ENCODE measurements at places on chromosomes 5 and 9.

- DNase-seq = no peak
These were observed 105.7 kb upstream of the ADAMTSL1 start for GRCh38 chr9:18368206-18368605.

DNA sequence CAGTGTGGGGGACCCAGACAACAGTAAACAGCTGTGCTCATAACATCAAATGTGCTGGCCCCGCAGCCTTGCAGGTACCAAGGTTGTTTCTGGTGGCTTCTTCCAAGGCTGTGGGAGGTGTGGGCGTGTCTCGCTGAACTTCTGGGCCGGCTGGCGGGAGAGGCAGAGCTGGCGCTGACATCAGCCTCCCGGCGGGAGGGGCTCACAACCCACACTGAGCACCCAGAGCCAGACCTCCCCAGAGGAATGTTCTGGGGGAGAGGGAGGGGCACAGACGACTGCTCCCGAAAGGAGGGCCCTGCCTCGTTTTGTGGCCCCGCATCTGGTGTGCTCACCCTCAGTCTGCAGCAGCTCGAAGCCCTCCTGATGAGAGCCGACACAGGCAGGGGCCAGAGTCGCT is 6.9 kb upstream of the SLC12A7 start:
- DNase-seq = no peak

- DNase-seq = peak; percentile 5
These were observed 24.0 kb downstream of the GALNT10 start for GRCh38 chr5:154214371-154215106.

GRCh38 chr9:4788703-4789102 is 4.0 kb upstream of the RCL1 start:
- no peak for DNase-seq

DNA sequence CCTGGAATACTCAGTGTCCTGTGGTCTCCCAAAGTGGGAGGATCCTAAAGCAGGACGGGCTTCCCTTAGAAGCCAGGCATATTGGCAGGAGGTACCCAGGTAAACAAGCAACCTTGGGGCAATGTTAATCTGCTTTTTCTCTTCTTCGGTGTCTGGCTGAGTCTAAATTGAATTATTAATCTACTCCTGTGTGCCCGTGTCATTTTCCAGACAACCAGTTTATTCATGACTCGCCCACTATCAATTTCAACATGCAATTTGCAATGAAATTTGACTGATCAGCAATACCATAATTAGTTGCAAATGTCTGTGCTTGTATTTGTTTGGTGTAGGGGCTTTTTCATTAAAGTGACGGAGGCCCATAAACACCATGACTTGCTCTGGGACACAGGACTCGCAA is 32.9 kb upstream of the JADE2 start:
- no peak for DNase-seq

- DNase-seq = no peak
These were observed 7.7 kb downstream of the MACROH2A1 start for GRCh38 chr5:135391116-135391868.

GRCh38 chr5:131288328-131288727 is 24.5 kb downstream of the CDC42SE2 start:
- no peak for DNase-seq

GRCh38 chr5:171102877-171103610 is 206.0 kb upstream of the TLX3 start:
- DNase-seq = no peak

GRCh38 chr9:130921300-130921988 is 17.6 kb downstream of the FIBCD1 start:
- DNase-seq = no peak

DNA sequence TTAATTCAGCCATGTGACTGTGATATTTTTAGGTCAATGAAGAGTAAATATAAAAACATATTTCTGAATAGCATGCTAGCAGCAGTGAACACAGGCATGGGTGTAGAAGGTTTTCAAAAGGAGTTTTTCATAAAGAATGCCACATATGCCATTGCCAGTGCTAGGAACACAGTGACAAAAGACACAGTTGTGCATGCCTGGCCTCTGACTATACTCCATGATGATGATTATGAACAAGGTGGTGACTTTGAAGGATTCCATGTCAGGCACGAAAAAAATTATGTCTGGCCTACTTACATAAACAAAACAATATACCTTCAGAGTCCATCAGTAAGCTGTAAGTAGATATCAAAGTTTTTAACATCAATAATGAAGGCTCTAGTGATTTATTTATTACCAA is 438.7 kb downstream of the TLE1 start:
- no peak for DNase-seq

DNA sequence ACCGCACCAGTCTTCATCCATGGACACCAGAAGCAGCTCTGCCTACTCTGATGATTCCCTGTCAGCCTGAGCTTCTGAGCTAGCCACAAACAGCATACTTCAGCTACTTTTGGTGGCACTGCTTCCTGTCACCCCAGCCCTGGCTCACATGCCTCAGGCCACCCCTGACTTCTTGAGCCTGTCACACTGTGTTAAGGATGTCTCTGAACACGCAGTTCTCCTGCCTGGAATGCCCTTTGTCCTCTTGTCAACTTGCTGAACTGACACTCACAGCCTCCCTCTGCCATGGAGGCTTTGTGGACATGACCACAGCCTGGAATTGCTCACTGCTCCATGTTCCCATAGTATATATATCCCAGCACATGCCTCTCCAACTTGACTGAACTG is 7.2 kb downstream of the MACROH2A1 start:
- no peak for DNase-seq

GRCh38 chr5:37815913-37816312 is 23.9 kb downstream of the GDNF start:
- DNase-seq = no peak

DNA sequence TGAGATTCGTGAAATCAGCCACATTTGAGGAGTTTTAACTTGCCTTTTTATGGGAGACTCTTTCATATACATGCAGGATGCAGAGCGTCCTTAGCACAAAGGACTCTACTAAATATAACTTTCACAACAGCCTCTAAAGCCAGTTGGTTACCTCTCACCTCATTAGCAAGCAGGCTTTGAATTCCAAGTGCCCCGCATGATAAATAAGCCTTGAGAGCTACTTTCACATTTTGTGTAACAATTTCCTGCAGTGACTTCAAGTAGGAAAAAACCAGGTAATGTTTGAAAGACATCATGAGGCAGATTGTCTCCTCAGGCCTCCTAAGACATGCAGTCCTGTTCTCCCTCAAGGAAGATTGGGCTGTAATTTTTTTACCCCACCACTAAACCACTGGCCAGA is 50.5 kb downstream of the RALGPS1 start:
- no peak for DNase-seq

GRCh38 chr9:74861773-74862474 is 25.8 kb downstream of the TRPM6 start:
- no peak for DNase-seq

GRCh38 chr9:112396416-112396815 is 16.5 kb downstream of the HSDL2 start:
- DNase-seq = no peak

GRCh38 chr5:152303841-152304240 is 101.2 kb downstream of the NMUR2 start:
- DNase-seq = no peak

- DNase-seq = no peak
These were observed 54.3 kb upstream of the PTPDC1 start for GRCh38 chr9:94029932-94030317.

DNA sequence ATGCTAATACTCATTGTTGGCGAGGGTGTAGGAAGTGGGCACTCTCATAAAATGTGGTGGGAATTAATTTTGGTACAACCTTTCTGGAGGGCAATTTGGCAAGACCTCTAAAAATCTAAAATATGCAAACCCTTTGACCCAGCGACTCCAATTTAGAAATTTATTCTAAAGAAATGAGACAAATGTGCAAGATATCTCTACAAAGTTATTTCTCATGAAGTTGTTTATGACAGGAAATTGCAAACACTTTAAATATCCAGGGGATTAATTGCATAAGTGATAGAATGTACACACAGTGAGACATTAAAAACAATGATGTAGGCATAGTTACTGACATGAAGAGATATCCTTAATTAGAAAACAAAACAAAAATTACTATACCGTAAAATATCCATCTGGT is 246.3 kb upstream of the MAP3K1 start:
- no peak for DNase-seq

- no peak for DNase-seq
These were observed 47.1 kb upstream of the CHSY3 start for GRCh38 chr5:129857116-129857515.

- no peak for DNase-seq
These were observed 19.0 kb downstream of the ANXA2R start for GRCh38 chr5:43021151-43021550.

DNA sequence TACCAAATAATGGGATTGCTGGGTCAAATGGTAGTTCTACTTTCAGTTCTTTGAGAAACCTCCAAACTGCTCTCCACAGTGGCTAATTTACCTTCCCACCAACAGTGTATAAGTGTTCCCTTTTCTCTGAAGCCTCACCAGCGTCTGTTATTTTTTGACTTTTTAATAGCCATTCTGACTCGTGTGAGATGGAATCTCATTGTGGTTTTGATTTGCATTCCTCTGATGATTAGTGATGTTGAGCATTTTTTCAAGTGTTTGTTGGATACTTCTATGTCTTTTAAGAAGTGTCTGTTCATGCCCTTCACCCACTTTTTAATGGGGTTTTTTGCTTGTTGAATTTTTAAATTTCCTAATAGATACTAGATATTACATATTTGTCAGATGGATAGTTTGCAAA is 28.4 kb upstream of the SUSD1 start:
- DNase-seq = no peak

DNA sequence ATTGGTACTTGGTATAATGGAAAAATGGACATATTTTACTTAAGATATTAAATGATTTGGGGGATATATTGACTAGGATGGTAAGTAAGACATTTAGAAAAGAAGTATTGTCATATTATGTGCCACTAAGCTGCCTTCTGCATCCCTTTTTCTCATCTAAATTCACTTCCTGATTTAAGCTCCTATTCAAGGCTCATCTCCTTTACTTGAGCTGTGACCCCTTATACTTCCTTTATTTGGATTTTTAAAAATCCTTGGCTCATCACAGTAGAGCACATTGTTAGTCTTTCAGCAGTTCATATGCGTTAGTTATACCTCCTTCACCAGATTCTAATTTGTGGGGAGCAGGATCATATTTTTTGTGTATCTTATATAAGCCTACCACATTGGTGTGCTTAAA is 6.6 kb downstream of the COMMD10 start:
- no peak for DNase-seq

DNA sequence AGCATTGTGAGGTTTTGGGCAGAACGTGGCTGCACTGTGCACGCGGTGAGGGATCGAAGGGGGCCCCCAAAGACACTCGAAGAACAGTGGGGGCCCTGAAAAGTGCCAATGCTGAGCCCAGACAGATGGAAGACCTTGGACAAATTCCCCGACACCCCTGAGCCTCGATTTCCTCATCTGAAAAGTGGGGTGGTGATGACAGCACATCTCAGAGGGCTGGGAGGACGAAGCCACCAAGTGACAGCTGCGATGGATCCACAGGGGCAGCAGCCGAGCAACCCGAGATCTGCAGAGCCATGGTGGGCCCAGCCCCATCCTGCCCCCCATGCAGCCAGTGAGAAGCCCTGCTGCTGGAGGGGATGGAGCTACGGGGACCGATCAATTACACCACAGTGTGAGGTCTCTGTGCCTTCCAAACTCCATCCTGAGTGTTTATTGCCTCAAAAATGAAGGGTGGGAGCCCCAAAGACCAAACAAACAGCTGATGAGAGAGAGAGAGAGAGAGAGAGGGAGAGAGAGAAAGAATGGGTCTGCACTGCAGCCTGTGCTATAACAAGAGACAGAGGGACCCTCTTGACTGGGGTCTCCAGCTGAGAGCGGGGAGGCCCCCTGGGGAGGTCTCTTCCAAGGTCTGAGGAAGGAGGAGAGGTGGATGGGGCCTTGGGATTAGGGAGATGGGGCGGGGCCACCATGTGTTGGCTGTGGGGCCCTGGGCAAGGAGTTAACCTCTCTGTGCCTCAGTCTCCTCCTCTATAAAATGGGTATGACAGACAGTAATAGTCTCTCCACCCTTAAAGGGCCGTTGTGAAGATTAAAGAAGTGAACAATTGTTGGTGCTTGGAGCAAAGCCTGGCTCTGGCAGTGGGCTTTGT is 134.4 kb upstream of the IER5L start:
- DNase-seq = no peak

GRCh38 chr5:135950611-135951010 is 4.2 kb downstream of the LECT2 start:
- no peak for DNase-seq

DNA sequence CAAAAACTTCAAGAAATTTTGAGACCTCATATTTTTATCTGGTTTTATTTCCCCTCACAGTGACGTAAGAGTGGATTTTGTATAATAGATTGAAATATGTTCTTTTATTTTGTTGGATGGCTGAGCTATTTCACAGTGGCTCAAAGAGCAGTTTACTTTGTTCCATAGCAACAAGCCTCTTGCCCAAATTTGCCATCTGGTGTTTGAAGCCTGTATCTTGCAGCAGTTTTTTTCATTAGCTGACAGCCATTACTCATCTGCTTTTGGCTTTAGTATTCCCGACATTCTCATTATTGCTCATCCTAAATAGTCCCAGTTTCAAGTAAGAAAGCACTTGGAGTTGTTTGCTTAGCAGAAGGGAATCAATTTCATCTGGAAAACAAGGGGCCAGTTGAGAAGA is 36.3 kb downstream of the GDA start:
- DNase-seq = no peak

GRCh38 chr9:131423171-131423581 is 29.3 kb downstream of the PRRC2B start:
- DNase-seq = peak; percentile 46

GRCh38 chr5:139668064-139668880 is 20.1 kb downstream of the CXXC5 start:
- DNase-seq = no peak

DNA sequence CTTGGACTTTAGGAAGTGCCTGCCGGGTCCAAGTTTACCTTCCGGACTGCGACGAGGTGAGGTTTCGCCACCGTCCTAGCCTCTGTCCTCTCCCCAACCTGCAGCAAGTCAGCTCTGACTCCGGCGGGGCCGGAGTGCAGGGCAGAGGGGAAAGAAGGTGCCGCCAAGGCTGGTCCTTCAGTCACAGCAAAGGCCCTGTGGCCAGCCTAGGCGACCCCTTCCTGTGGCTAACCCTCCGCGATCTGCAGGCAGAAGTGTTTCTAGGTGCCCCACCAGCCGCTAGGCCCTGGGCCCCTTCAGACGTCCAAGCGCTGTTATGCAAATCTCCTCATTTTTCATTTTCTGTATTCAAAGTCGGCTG is 11.1 kb upstream of the NKX2-5 start:
- DNase-seq = no peak

DNA sequence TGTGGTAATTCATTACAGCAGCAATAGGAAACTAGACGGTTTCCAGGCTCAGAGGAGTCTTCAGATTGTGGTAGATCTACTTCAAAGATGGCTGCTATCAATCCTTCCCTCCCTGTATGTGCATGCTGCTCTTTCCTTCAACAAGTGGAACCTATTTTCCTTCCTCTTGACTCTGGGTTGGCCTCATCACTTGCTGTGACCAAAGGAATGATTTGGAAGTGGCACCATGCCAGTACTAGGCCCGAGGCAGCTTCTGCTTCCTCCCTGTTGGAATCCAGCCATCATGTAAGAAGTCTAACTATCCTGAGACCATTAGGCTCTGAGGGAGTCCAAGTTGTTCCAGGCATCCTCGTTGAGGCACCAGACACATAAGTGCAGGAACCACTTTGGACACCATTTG is 46.5 kb upstream of the MCTP1 start:
- no peak for DNase-seq
